ENCODE measurements at places on chromosomes 11 and 22. TPM values are rescaled to one million over a fixed set of nuclear protein-coding genes. Genes with fewer than 3 reads are reported as not detected.

GRCh38 chr11:12315024-12315423 is 62.3 kb upstream of the PARVA start:
- no peak for DNase-seq

DNA sequence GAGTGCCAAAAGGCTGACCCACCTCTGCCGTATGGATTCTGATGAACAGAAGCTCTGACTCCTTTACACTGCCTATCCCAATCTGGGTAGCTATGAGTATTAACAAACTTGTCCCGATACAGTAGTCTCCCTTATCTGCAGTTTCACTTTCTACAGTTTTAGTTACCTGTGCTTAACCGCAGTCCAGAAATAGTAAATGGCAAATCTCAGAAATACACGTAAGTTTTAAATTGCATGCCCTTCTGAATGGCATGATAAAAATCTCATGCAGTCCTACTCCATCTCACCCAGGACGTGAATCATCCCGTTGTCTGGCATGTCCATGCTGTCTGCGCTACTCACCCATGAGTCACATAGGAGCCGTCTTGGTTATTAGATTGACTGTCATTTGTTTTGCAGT is 68.8 kb downstream of the SNX19 start:
- no peak for DNase-seq

DNA sequence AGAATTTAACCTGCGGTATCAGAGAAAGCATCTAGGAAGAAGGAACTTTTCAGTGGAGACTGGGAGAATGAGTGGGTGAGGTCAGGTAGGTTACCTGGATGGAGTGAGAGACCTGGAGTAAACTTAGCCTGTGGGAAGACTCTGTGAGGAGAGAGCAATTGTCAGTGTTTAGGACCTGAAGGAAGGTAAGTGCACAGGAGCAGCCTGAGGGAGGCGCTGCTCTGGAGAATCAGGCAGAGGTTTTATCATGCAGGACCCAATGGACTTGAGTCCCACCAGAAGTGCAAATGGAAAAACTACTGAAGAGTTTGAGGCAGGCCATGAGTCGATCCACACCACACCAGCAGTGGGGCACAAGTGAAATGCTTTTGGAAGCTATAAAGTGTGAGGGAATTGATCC is 10.6 kb upstream of the IFTAP start:
- no peak for DNase-seq

DNA sequence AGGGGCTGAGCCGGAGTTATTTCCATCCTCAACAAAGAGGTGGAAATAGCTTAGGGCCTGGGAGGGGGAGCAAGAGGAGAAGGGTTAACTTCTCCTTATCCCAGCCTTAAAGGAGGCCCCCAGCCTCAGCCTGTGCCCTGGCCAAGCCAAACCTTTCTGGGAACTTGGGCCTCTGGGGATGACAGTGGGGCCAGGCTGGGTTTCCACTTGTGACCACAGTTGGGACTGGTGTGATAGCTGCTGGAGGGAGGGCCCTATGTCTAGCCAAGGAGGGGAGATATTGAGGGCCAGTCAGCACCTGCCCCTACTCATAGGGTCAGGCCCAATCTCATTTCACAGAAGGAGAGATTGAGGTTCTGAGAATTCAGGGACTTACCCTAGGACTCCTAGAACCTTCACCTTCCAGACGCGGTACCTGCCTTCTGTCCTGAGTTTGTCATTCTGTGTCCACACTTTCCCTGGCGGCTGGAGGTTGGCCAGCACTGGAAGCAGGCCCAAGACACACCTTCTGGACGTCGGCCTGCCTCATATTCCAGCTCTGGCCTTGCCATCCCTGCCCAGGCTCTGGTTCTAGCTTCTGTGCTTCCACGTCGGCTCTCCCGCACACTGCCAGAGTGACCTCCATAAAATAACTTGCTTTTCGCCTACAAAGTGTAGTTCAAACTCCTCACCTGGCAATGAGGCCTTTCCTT is 3.1 kb downstream of the RELT start:
- DNase-seq = no peak

DNA sequence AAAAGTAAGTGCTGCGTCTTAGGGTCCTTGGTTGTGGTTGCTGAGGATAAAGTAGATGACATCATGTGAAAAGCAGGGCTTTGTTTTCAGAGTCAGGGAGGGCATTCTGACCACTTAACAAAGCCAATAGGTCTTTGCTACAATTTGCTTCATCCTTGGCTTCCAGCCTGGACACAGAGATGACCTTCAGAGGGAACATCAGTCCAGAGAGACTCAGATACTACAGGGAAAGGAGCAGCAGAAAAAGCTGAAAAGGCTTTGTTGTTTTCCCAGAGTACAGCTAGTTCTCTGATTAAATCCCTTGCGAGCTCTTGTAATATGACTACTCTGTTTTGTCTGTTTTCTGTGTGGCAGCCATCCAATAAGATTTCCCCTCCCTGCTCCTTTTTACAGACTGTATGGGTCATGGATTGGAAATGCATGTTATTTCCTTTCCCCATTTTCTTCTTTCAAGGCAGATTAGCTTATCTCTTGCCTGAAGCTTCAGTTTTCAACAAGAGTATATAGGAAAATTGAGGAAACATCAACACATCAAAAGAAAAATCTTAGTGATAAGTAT is 31.9 kb downstream of the ATG13 start:
- DNase-seq = no peak

GRCh38 chr22:35346596-35347220 is 34.2 kb upstream of the HMOX1 start:
- DNase-seq = no peak

DNA sequence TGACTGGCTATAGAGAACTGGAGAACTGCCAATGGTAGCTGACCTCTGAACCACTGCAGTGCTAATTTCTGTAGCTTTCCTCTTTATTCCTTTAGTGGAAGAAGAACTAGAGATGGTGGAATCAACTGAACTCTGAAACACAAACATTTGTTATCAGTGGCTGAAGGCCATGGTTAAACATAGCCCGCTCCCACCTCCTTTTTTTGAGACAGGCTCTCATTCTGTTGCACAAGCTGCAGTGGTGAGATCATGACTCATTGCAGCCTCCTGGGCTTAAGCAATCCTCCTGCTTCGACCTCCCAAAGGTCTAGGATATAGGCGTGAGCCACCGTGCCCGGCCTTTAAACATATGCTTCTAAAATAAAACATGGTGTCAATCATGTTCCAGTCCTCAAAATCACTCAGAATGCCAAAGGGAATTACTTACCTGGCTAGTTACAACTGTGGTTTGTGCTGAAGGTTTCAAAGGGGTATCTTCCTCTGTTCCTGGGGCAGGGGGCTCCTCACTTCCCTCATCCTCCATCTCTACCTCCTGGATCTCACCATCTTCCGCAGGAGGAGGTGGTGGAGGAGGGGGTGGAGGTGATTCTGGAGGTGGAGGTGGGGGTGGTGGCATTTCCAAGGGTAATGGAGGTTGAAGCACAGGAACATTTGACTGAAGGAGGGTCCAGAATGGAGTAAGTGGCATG is 9.0 kb upstream of the AGBL2 start:
- no peak for DNase-seq

DNA sequence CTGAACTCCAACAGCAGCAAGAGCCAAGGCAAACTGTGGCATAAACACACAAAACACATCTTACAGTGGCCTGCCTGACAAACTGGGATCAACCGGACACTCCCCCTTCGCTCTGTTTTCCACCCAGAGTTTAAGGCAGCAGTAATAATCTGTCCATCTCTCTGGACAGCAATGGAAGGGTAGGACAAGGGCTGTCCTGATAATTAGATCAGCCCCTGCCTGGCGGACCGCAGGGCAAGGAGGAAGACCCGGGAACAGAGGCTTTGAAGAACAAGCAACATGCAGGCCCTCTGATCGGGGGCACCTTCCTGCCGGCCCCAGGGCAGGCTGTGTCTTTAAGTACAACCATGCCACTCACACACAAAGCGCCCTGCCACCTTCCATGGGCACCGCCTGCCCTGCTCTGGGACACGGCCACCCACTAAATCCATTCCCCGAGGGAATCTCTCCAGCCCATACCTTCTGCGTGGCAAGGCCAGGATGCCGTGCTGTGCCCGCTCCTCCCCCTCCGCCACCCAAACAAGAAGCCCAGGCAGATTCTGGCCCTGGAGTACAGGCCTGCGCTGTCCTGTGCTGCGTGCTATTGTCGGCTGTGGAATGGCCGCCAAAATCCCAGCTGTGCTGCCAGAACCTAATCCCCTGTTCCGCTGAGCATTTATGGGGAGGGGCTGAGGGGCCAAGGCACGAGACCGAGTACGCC is 38.8 kb downstream of the NUMA1 start:
- DNase-seq = peak; percentile 14

DNA sequence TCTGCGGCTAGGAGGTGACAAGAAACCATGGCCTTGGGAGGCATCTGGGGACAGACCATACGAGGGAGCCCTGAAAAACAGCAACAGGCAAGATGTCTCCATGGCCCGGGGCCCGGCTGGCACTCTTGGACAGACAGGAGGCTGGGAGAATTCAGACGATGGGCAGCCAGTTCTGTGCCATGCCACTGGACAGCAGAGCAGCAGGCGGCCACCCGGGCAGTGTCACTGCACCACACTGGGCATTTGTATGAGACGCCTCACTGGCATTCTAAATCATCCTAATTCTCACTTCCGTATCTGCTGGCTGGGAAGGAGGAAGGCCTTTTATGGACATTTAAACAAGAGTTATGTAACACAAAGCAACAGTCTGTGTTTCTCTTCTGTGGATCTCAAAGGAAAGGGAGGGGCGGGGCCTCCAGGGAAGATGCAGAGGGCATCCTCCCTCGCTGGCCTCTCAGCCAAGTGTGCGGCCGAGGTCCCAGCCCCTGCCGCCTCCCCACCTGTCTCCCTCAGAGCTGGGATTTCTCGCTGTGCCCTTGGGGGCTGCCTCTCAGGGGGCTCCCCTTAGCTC is 350.3 kb downstream of the SHANK2 start:
- DNase-seq = no peak

DNA sequence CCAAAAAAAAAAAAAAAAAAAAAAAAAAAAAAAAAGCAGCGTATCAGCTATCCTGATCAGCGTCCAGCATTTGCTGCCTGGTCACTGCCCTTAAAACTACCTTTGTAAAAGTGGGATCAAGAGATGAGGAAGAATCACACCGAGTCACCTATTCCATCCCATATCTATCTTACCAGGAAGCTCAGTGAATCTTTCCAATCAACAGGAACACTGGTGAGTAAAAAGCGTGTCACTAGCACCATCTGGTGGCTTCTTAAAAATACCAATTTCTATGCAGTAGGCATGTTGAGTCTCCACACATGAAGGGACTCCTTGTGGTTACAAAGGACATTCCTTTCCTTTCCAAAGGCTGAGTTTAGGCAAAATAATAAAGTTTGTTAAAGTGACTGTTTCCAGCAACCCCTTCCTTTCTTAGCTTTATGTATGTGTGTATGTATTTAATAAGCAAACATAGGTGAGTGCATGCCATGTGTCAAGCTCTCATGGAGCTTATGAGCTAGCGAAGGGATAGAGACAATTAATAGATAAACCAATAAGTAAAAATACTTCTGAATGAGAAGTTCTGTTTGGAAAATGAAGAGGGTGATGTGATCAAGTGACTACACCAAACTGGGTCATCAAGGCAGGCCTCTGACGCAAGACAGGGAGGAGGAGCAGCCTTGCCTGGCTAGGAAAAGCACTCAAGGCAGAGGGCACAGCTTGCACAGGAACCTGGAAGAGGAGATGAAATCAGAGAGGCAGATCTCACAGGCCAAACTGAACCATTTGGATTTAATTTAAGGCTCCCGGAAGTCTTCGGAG is 13.9 kb upstream of the TP53AIP1 start:
- no peak for DNase-seq

DNA sequence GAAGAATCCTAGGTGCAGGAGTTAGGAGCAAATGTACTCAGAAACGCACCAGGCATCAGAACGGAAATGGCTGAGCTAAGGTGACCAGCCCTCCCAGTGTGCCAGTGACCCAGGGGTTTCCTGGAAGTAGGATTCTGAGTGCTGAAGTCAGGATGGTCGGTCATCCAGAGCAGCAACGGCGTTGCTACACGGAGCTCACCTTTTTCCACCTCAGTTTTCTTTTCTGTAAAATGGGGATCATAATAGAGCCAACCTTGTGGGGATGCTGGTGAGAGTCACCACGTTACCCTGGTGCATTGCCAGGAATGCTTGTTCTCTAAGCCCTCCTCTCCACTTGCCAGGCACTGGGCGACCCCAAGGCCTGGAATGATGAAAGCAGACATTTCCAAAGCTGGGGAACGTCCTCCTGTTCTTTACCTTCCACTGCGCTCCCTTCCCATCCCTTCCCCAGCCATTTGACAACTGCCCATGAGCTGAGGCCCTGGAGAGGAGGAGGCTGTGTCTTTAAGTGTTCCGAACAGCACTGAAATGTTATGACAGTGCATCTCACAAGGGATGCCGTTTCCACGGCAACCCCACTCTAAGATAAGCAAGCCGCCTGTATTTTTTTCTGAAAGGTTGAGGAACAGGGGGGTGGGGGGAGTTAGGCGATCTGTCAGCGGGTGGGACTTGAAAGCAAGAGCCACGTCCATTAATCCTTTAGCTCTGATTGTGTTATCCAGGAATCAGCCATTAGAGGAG is 66.8 kb downstream of the TSPAN18 start:
- no peak for DNase-seq

GRCh38 chr11:95827696-95828095 is 37.4 kb downstream of the CEP57 start:
- DNase-seq = no peak

GRCh38 chr11:87743007-87743406 is 432.2 kb downstream of the RAB38 start:
- DNase-seq = no peak

DNA sequence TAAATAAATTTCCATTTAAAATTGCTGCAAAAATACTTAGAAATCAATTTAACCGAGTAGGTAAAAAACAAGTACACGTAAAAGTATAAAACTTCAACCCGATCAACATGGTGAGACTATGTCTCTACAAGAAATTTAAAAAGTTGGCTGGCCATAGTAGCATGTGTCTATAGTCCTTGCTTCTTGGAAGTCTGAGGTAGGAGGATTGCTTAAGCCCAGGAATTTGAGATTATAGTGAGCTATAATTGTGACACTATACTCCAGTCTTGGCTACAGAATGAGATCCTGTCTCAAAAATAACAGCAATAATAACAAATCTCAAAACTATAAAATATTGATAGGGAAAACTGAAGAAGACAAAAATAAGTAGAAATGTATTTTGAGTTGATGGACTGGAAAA is 11.1 kb downstream of the CASP4 start:
- no peak for DNase-seq

GRCh38 chr11:13826505-13827278 is 135.8 kb upstream of the SPON1 start:
- no peak for DNase-seq

- DNase-seq = no peak
Measured at GRCh38 chr11:113629562-113629961, 76.5 kb downstream of the TMPRSS5 start.

Gene MRGPRX4
- not detected for total RNA-seq

Gene TTC28
- total RNA-seq = 1.4 TPM

Gene MAJIN
- total RNA-seq = not detected

Data from activated T-helper 2 cell treated with anti-CD3 and anti-CD28 coated beads, Interferon-gamma antibody, Interleukin-2, Interleukin-4, amounts not matched to agents 10 μg/mL and 5 μg/mL and 100 μg/mL, durations not matched to agents 14 hours and 24 hours and 36 hours (primary cell).